Activated B cell treated with CpG ODN at 0.5 μM for 24 hours (primary cell): ENCODE measurements at places on chromosomes 5 and 9. TPM values are rescaled to one million over a fixed set of nuclear protein-coding genes. Genes with fewer than 3 reads are reported as not detected.

- H3K4me1 ChIP-seq: peaks cover 46% of the 10 kb centered on the region
- H3K4me3 ChIP-seq: no peak overlapping the region
- peaks cover 43% of the 10 kb centered on the region for H3K27me3 ChIP-seq
- H3K36me3 ChIP-seq: no peaks in the 10 kb centered on the region
These were observed 7.0 kb upstream of the SLC9A3 start for GRCh38 chr5:531101-531748.

- H3K27me3 ChIP-seq: peaks cover 83% of the 10 kb centered on the region
- H3K4me3 ChIP-seq: no peak overlapping the region
- no peak for DNase-seq
- peaks cover 16% of the 10 kb centered on the region for H3K4me1 ChIP-seq
- no peak overlapping the region for H3K27ac ChIP-seq
- no peaks in the 10 kb centered on the region for H3K36me3 ChIP-seq
These were observed 6.5 kb upstream of the HAND1 start for GRCh38 chr5:154484393-154485095.

DNA sequence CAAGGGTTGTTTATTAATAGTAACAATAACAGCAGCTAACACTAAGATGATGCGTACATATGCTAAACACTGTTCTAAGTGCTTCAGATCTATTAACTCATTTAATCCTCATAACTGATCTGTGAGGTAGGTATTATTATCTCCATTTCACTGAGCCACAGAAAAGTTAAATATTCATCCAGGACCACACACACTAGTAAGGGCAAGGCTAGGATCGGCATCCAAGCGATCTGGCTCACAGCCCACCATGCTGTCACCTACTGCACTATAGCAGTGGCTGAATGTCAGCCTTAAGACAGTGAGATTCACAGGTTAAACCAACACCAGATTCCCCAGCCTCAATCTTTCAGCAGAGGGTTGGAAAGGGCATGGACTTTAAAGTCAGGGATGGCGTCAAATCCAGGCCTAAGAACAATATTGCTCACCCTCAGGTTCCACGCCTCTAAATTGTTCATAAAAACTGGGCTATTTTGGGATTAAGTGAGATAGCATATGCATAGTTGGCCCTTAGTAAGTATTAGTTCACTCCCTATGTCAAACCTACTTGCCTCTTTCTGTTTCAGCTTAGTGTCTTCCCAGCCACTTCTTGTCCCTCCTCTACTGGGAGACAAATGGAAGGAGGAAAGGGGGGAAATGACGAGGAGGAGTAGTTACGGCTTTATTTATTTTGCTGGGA is 150.8 kb downstream of the MAPKAP1 start:
- no peak overlapping the region for H3K4me3 ChIP-seq
- H3K27me3 ChIP-seq: no peaks in the 10 kb centered on the region
- no peak overlapping the region for H3K27ac ChIP-seq
- H3K36me3 ChIP-seq: peaks cover 41% of the 10 kb centered on the region
- H3K4me1 ChIP-seq: peaks cover 8% of the 10 kb centered on the region

RGMB gene
- 12.7 and 13.8 TPM in 2 replicates for total RNA-seq

AK8 gene
- total RNA-seq: 0.93 and 1.0 TPM in 2 replicates

SLC6A19 gene
- not detected in 2 replicates for total RNA-seq
